ENCODE measurements at places on chromosomes 4 and X. TPM values are rescaled to one million over a fixed set of nuclear protein-coding genes. Genes with fewer than 3 reads are reported as not detected.

GRCh38 chr4:188370777-188371176 is 231.5 kb downstream of the TRIML1 start:
- no peak for DNase-seq

DNA sequence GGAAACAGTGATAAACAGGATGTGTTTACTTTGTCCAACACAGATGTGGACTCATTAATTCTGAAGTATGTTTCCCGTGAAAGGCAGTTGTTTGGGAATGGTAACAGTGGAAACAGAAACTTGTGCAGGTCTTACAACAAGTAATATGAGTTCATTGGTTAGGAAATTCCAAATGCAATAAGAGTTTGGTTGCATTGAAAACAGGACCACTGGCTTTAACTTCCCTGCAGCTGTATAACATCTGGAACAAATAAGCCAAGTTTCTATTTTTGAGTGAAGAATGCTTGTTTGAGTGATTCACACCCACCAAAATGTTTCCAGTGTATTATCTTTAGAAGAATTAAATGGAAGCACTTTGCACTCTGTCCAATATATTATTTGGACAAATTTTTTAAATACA is 82.4 kb upstream of the BMP3 start:
- DNase-seq, result no peak

GRCh38 chr4:153083447-153083947 is 120.7 kb upstream of the TRIM2 start:
- DNase-seq, result peak; percentile 63

DNA sequence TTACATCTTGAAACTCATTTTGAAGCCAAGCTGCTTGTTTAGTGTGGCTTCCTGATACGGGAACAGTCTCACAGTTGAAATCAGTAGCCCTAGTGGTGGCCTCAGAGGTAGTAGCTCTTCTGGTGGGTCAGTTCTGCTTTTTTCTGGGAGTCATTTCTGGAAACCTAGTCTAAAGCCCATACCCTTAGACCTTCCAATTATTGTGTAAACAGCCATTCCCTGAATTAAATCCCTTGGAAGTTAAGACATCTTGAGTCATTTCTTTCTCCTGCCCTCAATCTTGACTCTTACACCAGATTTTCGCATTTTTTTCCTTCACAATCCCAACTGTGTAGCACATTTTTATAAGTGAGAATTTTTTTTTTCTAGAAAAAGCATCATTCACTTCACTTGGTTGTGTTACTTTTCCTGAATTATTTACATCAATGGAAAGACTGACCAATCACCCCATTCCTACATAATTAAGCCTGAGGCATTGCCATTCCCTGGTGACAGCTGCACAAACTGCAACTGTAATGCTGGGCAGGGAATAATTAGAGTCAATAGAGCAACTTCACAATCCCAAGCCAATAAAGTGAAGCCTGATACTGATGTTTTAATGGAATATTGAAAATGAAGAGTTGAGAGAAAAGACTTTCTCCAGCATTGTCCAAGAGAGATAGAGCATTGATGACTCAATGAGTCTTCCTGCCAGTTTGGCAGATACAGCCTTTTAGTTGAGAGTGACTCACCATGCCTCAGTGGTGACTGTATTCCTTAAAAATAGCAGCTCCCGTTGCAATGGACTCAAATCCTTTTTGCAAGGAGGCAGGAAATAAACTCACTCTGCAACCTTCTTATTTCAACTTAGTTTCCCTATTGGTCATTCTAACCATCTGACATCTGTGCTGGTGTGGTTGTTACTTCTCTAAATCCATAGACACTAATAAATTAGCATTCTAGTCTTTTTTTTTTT is 13.0 kb upstream of the SEPSECS start:
- no peak for DNase-seq

DNA sequence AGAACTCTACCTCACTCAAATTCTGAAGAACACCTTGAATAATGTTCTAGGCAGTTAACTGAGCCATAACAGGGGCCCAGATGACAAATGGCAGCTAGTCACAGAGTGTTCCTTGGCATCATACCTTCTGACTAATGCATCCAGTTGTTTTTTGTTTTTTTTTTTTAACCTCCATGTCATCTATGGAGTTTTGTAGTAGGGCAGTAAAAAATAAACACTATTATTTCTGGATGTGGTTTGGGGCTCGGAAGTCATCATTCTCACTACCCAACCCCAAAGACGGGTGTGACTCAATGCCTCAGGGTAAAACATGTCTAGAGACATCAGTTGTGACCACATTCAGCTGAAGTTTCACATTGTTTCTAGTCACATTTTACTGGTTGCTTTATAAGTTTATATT is 31.2 kb upstream of the MCF2 start:
- no peak for DNase-seq

The LINC00632 gene
- total RNA-seq, result 89.0 TPM

GRCh38 chr4:19999276-19999675 is 252.4 kb upstream of the SLIT2 start:
- DNase-seq, result no peak

DNA sequence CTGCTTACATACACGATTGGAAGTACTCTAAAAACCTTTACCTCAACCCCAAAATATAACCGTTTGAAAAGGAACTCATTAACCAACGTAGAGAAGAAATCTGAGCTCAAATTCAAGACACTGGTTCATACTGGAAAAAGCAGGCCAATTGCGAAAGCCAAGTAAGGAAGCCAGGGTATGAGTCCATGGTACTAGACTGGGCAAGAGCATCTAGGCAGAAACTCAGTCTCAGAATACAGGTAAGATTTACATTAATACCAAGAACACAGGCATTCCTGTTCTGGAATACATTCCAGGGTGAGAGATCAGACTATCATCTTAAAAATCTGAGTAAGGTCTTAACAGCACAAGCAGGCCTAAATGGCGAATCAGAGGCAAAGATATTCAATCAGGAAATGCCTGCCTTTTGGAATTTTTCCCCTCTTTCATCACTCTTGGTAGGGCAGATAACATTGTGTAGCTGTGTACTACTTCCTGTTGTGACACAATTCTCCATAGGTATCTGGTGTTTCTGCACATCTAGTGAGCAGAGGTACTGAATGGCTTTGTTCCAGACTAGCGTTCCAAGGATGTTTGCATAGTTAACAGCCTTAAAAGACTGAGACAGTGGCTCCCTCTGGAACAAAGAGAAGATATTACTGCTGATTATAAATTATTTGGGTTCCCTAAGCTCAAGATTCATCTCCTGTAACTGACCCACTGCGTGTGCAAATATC is 311.3 kb downstream of the PCDH19 start:
- DNase-seq, result no peak

The LRP2BP gene
- 0.40 TPM for total RNA-seq
